ENCODE measurements at places on chromosomes 12 and 14. TPM values are rescaled to one million over a fixed set of nuclear protein-coding genes. Genes with fewer than 3 reads are reported as not detected.

ASPG gene
- not detected for total RNA-seq

OR6C65 gene
- total RNA-seq, result not detected

GRCh38 chr14:57486767-57487379 is 6.8 kb downstream of the CCDC198 start:
- peak; percentile 53 for DNase-seq

GRCh38 chr12:19757317-19757877 is 318.1 kb downstream of the AEBP2 start:
- peak; percentile 45 for DNase-seq

DNA sequence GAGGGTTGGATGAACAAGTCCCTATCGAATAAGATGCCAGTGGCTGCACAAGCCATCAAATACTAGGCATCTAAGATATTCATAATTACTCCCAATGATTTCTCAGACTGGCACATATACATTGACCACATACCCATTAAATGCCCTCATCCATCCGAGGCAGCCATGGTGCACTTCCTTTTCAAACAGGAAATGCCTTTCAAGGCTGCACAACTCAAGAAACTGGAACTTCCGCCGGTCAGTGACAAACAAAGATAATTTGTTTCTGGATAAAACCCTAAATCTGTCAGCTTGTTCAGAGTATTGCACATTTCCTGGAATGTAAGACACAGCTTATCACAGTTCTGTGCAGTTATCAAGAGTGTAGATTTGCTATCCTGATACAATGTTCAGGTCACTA is 203.7 kb downstream of the RMST start:
- no peak for DNase-seq

DNA sequence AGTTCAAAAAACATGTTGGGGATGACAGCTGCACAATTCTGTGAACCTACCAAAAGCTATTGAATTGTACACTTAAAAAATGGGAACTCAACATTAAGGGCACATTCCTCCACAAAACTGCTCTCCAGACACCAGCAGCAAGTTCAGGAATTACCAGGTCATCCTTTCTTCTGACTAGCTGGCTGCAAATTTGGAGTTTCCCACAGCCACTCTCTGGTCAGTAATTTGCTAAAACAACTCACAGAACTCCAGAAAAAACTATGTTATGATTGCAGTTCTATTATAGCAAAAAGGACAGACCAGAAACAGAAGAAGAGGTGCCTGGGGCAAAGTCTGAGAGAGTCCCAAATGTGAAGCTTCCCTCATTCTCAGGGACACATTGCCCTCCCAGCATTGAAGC is 20.1 kb upstream of the PLEKHD1 start:
- no peak for DNase-seq

GRCh38 chr14:48936849-48937248 is 649.3 kb downstream of the RPS29 start:
- DNase-seq, result no peak

DNA sequence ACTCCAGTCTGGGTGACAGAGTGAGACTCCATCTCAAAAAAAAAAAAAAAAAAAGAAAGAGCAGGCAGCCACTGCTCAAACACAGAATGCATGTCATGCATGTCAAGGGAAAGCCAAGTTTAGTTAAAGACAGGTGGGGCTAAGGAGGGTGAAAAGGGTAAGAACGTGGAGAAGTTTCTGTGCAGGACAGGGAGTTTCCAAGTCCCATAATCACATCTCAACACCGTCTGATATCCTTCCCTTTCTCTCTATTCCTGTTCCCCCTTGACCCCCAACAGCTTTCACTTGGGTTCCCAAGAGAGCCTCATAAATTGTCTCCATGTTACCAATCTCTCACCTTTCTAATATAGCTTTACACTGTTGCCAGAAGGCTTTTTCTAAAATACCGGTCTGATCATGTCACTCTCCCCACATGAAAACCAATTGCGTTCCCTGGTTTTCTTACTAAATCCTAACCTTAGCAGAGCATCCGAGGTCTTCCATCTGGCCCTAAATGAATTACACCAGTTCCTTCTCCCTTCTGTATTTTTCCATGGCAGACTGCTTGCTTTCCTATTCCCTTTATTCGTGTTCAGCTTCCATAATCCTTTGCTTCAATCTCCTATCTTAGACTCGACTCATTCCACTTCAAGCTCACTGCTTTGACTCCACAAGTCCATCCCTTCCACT is 37.0 kb downstream of the LIMA1 start:
- DNase-seq, result peak; percentile 27

GRCh38 chr14:74221741-74222140 is 17.5 kb upstream of the VSX2 start:
- no peak for DNase-seq

- peak; percentile 43 for DNase-seq
These were observed 77.4 kb upstream of the ALG10 start for GRCh38 chr12:33944703-33945437.

- DNase-seq, result no peak
These were observed 11.2 kb downstream of the SDS start for GRCh38 chr12:113392520-113392919.

DNA sequence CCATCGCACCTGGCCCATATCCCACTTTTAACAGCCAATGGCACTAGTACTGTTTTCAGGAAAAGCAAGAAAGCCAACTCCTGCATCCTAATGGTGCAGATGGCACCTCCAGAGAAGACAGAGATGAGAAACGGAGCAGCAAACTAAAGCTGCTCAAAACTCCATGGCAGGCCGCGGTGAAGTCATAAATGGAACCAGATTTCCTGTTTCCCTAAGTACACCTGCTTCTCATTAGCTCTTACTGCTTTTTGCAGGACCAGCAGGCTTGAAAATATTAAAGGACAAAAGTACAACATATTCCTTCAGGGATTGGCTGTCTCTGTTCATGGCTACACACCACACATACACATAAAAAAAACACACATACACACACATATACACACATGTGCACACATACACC is 36.7 kb upstream of the LGALS3 start:
- DNase-seq, result no peak

DNA sequence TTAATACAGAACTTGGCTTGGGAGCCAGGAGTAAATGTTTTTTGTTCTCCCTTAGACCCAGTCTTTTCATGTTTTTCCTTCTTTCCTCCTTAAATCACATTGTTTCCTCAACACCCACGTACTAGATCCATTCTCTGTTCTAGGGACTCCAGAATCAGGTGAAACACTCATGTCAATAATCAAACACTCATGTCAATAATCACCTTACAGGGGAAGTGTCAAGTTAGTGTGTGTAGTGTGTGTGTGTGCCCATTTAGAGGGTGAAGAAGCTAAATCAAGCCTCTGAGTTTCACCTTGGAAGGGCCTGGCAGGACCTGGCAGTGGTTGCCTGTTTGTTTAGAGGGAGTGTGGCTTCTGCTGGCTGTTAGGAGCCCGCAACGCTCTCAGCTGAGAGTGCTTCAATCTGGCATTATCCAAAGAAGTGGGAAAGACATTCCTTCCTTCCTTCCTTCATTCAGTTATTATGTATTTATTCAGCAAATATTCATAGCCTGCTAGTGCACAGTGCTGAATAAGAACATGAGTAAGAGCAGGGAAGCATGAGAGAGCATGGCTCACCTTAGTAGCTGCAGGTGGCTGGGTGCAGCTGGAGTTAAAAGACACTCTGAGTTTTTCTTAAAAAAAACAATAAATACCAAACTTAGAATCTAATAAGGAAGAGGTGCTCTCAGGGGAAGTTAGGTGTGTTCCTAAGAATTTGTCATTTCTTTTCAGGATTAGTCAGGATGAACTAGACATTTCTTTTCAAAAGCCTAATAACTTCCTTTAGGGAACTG is 17.6 kb upstream of the EID3 start:
- DNase-seq, result no peak

- DNase-seq, result peak; percentile 62
These were observed at the start of gene CPM for GRCh38 chr12:68932961-68933893. TSS of gene CPM (minus strand) at chr12:68933171. CDS start at chr12:68932837, 334 bp downstream.

Measured in M059J (cell line).